NCI-H226 (cell line): ENCODE measurements at places on chromosomes 6 and 20.

DNA sequence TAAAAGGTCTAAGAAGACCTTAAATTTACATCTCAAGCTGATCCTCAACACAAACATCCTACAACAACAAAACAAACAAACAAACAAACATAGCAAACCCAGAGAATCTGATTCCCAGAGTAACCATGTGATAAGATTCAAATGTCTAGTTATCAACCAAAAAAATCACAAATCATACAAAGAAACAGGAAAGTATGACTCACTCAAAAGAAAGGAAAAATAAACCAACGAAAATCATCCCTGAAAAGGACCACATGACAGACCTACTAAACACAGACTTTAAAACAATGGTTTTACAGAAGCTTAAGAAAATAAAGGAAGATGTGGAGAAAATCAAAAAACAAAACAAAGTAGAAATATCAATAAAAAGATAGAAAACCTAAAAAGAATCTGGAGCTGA lies 18.1 kb downstream of the VNN1 start:
- DNase-seq = no peak

- no peak for DNase-seq
These were observed 7.1 kb downstream of the TFEB start for GRCh38 chr6:41728073-41728936.

- DNase-seq = no peak
These were observed 3.8 kb upstream of the DDO start for GRCh38 chr6:110419028-110419739.

DNA sequence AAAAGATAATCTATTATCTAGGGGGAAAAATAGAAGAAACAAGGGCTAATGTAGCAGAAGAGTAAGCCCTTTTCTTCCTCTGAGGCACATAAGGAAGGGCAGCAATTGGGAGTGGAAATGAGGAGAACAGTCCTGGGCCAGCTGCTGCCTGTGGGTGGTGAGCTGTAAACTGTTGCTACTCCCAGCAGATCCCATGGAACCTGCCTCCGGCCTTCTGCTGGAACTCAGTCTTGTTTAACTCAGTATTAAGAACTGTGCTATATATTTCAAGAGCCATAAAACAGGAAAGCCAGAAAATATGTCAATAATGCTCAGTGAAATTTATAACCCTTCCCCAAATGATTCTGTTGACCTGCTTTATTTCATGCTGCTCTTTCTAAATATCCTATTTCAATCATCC lies 464.2 kb downstream of the COL12A1 start:
- DNase-seq = no peak

GRCh38 chr6:107546691-107547450 lies 57.0 kb downstream of the SOBP start:
- no peak for DNase-seq

- DNase-seq = no peak
These were observed 1.6 kb upstream of the HLA-DQA1 start for GRCh38 chr6:32635526-32636123.

GRCh38 chr20:10922941-10923340 lies 249.1 kb upstream of the JAG1 start:
- DNase-seq = peak; percentile 9

DNA sequence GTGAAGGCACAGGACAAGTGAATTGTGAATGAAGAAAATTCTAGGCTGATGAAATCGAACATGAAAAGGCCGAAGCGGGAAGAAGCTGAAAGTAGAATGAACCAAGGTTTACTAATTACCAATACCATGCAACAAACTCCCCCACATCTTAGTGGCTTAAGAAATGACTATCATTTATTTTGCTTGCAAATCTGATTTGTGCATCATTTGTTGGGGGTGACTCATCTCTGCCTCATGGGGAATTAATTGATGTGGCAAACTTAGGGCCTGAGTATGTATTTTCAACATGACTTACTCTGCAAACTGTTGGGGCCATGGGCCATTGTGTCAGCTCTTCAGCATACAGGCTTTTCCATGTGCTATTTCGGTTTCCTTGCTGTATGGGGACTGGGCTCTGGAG lies 26.8 kb downstream of the PPP1R14C start:
- no peak for DNase-seq

DNA sequence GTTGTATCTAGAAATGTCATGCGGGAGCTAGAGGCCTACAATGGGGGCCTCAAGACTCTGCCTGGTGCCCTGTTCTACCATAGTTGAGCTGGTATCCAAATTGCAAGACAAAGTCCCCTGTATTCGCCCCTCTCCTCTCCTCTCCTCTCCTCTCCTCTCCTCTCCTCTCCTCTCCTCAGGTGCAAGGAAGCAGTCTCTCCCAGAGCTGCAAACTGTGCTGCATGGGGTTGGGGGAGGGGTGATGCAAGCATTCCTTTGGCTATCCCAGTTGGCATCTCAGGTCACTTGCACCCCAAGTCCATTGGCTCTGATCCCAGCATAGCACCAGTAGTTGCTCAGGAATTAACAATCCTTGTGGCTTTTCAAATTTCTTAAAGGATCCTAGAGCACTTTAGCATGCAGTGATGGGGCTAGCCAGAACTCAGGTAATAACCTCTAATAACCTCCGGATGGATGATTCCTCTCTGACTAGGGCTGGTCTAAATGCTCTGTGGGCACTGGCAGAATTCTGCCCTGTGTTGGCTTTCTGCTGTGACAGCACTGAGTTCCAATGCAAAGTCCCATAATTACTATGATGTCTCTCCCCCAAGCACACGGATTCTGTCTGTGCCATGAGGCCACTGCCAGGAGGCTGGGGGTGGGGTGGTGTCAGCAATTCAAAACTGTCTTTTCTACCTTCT lies 35.3 kb downstream of the TAF11 start:
- no peak for DNase-seq

DNA sequence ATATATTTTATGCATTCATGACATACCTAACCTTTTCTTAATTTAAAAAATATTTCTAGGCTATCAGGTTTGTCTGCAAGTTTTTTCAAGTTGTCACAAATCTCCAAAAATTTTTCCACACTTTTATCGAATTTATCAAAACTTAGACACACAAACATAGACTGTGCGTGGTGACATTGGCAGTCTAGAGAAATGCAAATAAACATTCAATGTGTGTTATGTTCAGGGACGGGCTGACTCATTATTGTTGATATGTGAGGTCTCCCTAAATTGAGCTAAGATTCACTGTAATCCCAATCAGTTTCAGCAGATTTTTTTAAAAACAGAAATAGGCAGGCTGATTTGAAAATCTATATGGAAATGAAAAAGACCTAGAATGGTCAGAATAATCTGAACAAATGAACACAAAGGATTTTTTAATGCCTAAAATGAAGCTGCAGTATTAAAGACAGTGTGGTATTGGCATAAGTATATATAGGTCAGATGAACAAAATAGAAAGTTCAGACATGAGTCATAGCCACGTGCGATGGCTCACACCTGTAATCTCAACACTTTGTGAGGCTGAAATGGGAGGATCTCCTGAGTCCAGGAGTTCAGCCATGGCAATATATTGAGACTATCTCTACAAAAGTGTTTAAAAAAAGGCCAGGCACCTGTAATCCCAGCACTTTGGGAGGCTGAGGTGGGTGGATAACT lies 19.2 kb downstream of the BLTP3A start:
- peak; percentile 29 for DNase-seq

DNA sequence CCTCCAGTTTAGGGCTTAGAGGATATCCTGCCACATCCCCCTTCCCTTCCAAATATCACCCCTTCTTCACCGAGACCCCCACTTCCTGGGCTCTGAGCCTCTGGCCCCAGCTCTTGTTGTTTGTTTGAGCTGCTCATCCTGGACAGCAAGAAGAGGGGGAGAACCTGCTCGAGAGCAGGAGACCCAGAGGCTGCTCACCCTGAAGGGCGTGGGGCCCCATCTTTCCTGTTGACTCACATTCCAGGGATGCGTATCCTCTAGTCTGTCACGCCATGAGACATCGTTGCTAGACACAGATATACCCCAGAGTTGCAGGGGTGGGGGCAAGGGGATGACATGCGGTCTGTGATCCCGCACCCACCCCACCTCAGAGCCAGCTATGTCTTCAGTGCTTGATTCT lies 5.7 kb upstream of the TNXB start:
- peak; percentile 95 for DNase-seq

DNA sequence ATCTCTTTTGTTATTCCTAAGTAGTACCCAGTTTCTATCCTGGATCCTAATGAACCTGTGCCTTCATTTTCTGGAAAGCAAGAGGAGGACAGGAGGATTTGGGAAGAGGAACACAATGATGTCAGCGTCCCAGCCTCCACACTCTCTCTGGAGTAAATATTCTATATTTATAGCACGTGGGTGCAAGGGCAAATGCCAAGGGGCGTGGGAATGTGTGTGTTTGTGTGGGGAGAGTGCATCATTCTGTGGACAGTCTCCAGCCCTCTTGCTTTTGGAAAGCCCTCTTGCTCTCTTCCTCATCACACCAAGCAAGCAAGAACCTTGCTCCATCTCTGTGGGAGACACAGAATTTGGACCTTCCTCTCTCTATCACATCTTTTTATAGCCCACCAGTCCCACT lies 103.2 kb upstream of the EMILIN3 start:
- DNase-seq = no peak

- DNase-seq = no peak
These were observed 103.4 kb downstream of the LRRC1 start for GRCh38 chr6:53898026-53898795.

GRCh38 chr6:108291091-108291490 lies 3.8 kb upstream of the AFG1L start:
- DNase-seq = no peak

DNA sequence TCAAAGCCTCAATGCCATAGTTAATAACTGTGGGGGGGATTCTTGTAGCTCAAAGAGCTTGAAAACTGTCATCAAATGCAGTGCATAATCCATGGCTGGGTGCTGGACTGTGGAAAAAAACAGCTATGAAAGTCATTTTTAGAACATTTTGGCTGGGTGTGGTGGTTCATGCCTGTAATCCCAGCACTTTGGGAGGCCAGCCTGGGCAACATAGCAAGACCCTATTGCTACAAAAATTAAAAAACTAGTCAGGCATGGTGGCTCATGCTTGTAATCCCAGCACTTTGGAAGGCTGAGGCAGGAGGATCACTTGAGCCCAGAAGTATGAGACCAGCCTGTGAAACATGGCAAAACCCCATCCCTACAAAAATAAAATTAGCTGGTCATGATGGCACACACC lies 12.2 kb downstream of the TCFL5 start:
- no peak for DNase-seq

DNA sequence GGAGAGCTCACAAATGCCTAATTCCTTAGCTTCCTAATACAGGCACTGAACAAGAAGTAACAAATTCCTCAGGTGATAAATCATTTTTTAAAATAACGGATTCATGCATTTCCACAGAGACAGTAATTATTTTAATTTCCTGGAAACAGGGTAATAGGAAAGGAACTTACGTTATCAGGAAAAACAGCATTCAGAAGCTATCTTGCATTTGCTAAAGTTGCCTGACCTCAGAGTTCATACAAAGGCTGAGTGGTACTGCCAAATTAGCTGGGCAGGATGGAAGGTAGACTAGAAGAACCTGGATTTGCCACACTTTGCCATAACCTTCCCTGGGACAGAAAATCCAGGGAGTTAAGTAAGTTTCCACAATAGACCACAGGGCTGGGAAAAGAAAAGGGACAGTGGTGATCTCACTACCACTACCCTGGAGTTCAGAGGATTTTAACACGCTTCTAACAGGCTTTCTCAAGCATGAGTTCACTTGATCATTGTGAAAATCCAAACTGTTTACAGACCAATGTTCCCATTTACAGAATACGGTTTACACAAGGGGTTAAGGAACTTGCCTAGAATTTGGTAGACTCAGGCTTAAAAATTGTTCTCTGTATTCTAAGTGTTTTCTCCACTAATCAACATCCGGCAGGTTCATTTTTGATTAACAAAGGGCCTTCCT lies 57.0 kb downstream of the KIF13A start:
- peak; percentile 81 for DNase-seq
